Muscle of leg (tissue), 16 donors: ENCODE measurements at places on chromosomes 12 and 14. TPM values are rescaled to one million over a fixed set of nuclear protein-coding genes. Genes with fewer than 3 reads are reported as not detected.

Gene AMN
- total RNA-seq: 0.58 TPM

Gene ITGA7
- total RNA-seq: 255 TPM

Gene KRT82
- not detected for total RNA-seq

Gene KLHL33
- 1.1 TPM for total RNA-seq

Gene LYZ
- total RNA-seq: 11.3 TPM

DNA sequence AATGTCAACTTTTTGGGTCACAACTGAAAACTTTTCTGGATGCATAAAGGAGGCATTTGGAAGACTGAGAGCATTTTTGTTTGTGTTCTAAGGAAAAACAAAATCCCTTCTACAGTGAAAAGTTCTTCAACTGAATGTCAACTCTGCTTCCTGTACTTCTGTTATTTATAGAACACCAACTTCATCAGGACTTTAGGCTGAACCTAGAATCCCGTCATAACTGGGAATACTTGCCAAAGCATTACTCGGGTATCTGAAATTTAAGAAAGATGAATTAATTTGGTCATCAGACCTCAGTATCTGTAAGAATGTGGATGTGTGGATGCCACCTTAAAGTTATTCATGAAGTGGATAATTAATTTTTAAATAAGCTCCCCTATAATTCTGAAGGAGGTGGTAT is 73.2 kb downstream of the FERMT2 start:
- H3K4me3 ChIP-seq: no peak overlapping the region
- H3K36me3 ChIP-seq: peaks cover 42% of the 10 kb centered on the region
- no peaks in the 10 kb centered on the region for H3K27me3 ChIP-seq
- no peak overlapping the region for H3K27ac ChIP-seq

GRCh38 chr12:40331886-40332285 is 107.1 kb downstream of the LRRK2 start:
- H3K4me3 ChIP-seq: no peak overlapping the region
- no peak overlapping the region for H3K27ac ChIP-seq
- H3K27me3 ChIP-seq: no peaks in the 10 kb centered on the region
- no peaks in the 10 kb centered on the region for H3K4me1 ChIP-seq

- peak overlapping the region; percentile 98 for H3K27ac ChIP-seq
- H3K27me3 ChIP-seq: no peaks in the 10 kb centered on the region
- H3K4me1 ChIP-seq: no peaks in the 10 kb centered on the region
Measured at GRCh38 chr12:98644433-98644711, 216 bp downstream of the IKBIP start.

Gene GARIN6
- not detected for total RNA-seq

- H3K4me3 ChIP-seq: no peak overlapping the region
- H3K27ac ChIP-seq: no peak overlapping the region
- H3K27me3 ChIP-seq: no peaks in the 10 kb centered on the region
- no peak for DNase-seq
Measured at GRCh38 chr14:43591776-43592175, 915.3 kb downstream of the FSCB start.

- H3K4me1 ChIP-seq: peaks cover 5% of the 10 kb centered on the region
- H3K4me3 ChIP-seq: no peak overlapping the region
- peak; percentile 37 for DNase-seq
- no peak overlapping the region for H3K27ac ChIP-seq
Measured at GRCh38 chr12:117076410-117077372, 22.5 kb downstream of the TESC start.

GRCh38 chr12:67038486-67038885 is 230.7 kb upstream of the CAND1 start:
- no peak overlapping the region for H3K4me3 ChIP-seq
- DNase-seq: no peak
- no peaks in the 10 kb centered on the region for H3K4me1 ChIP-seq
- no peaks in the 10 kb centered on the region for H3K27me3 ChIP-seq

Gene ETV6
- 7.6 TPM for total RNA-seq

Gene SYCP3
- total RNA-seq: 0.13 TPM

Gene ACSS3
- 12.7 TPM for total RNA-seq

- peaks cover 16% of the 10 kb centered on the region for H3K4me1 ChIP-seq
- no peak for DNase-seq
- H3K36me3 ChIP-seq: peaks cover 18% of the 10 kb centered on the region
- H3K27me3 ChIP-seq: no peaks in the 10 kb centered on the region
Measured at GRCh38 chr14:93186956-93187355, 1.8 kb downstream of the LYSET start.

Gene GXYLT1
- 12.0 TPM for total RNA-seq

DNA sequence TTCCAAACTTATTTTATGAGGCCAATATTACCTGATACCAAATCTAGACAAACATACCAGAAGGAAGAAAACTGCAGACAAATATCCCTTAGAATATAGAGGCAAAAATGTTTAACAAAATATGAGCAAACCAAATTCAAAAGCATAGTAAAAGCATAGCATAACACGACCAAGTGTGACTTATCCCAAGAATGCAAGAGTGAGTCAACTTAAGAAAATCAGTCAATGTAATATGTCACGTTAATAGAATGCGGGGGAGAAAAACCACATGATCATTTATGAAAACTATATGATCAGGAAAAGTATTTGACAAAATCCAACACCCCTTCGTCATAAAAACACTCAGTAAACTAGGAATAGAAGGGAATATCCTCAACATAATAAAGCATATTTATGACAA is 217.3 kb downstream of the ADGRD1 start:
- no peaks in the 10 kb centered on the region for H3K36me3 ChIP-seq
- H3K27ac ChIP-seq: no peak overlapping the region

Gene ADCK1
- 2.8 TPM for total RNA-seq

GRCh38 chr14:105525861-105526775 is at the start of gene TMEM121:
Gene TMEM121, plus strand, starts transcription at chr14:105526583. Its CDS starts 2,252 bp downstream, at chr14:105528835.
- DNase-seq: peak; percentile 38
- H3K4me1 ChIP-seq: peaks cover 28% of the 10 kb centered on the region
- peaks cover 51% of the 10 kb centered on the region for H3K27me3 ChIP-seq
- H3K4me3 ChIP-seq: peak within 1 kb of the TSS; percentile 55
- H3K36me3 ChIP-seq: no peaks in the 10 kb centered on the region
- H3K27ac ChIP-seq: no peak within 1 kb of the TSS

DNA sequence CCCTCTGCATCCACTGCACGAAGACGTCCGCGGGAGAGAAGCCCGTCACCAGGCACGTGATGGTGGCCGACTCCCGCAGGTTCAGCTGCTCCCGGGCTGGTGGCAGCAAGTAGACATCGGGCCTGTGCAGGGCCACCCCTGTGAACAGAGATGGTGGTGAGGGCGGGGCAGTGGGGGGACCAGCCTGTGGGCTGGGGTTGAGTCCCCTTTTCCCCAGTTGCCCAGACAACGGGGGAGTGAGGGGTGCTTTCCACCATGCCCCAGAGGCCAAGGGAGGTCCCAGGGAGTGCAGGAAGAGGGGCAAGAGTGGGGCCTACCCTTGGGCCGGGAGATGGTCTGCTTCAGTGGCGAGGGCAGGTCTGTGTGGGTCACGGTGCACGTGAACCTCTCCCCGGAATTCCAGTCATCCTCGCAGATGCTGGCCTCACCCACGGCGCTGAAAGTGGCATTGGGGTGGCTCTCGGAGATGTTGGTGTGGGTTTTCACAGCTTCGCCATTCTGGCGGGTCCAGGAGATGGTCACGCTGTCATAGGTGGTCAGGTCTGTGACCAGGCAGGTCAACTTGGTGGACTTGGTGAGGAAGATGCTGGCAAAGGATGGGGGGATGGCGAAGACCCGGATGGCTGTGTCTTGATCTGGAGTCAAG is 328.3 kb downstream of the TMEM121 start:
- no peaks in the 10 kb centered on the region for H3K27me3 ChIP-seq

GRCh38 chr12:12016284-12017100 is 54.2 kb upstream of the BCL2L14 start:
- no peak overlapping the region for H3K4me3 ChIP-seq
- DNase-seq: peak; percentile 86
- H3K36me3 ChIP-seq: no peaks in the 10 kb centered on the region
- peak overlapping the region; percentile 62 for H3K27ac ChIP-seq
- no peaks in the 10 kb centered on the region for H3K27me3 ChIP-seq

DNA sequence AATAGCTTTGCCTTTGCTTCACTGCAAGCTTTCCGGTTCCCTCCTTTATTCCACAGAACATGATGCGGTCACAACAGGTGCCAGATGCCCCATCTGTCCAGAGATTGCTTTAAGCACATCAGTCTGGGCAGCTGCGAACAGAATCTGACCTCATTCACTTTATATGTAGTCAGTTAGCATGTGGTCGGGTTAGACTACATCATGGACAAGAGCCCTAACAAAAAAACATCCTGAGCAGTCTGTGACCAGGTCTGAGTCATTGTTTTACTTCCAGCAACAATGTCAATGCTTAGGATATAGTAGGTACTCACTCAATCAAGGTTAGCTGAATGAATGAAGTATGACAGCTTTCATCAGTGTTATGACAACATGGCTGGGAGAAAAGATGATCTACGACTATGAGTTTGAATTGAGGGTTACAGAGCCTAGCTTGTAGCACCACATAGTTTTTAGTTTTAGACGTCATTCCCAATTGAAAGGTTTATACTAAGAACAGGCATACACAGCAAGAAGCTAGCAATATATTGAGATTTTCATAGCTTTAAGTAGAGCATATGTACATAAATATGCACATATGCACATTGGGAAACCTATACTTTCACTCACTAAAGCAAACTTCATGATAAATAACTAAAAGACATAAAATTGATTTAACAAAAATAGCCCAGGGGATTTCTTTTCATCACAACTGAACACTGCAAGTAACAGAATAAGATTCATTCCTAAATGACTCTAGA is 64.2 kb upstream of the TMCC3 start:
- H3K4me3 ChIP-seq: no peak overlapping the region
- H3K36me3 ChIP-seq: no peaks in the 10 kb centered on the region
- H3K27ac ChIP-seq: peak overlapping the region; percentile 89
- peaks cover 24% of the 10 kb centered on the region for H3K4me1 ChIP-seq
- no peaks in the 10 kb centered on the region for H3K27me3 ChIP-seq

DNA sequence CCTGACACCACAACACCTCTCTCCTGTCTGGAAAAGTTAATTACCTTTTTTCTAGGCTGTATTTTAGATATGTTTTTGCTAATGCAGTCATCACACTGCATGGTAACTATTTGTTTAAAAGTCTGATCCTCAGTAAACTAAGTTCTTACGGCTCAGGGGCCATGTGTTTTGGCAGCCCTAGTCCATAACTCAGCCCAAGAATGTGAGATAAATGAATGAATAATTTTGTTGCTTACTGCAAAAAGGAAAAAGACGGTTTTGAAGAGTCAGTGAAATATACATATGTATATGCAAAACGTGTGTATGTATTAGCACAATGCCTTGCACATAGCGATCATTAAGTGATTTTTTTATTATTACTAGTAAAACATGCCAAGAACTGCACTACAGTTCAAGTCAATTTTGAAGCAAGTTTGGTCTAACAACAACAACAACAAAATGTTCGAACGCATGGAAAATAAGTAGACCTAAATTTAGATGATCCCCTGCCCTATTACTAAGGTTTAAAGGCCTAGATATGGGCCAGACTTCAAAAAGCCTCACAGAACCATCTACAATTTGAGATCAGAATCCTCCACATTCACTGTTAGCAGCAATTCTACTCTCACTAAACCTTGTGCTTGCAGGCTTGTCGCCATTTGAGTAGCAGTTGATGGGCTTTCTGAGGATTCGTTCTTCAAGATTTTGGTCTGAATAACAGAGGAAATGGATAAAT is 140.0 kb downstream of the NDUFA12 start:
- no peak overlapping the region for H3K4me3 ChIP-seq
- DNase-seq: peak; percentile 60
- H3K4me1 ChIP-seq: no peaks in the 10 kb centered on the region
- H3K36me3 ChIP-seq: no peaks in the 10 kb centered on the region
- H3K27ac ChIP-seq: no peak overlapping the region

DNA sequence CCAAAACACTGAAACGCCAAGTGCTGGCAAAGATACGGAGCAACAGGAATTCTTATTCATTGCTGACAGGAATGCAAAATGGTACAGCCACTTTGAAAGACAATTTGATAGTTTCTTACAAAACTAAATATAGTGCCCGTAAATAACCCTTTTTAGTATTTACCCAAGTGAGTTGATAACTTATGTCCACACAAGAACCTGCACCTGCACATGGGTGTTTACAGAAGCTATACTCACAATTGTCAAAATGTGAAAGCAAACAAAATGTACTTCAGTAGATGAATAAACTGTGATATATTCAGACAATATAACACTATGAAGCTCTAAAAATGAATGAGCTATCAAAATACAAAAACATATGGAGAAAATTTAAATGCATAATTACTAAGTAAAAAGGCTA is 86.6 kb downstream of the ATXN7L3B start:
- H3K4me3 ChIP-seq: no peak overlapping the region
- no peaks in the 10 kb centered on the region for H3K27me3 ChIP-seq
- H3K4me1 ChIP-seq: no peaks in the 10 kb centered on the region
- H3K36me3 ChIP-seq: no peaks in the 10 kb centered on the region
- no peak overlapping the region for H3K27ac ChIP-seq

Gene PTPN21
- total RNA-seq: 23.9 TPM

Gene TSPAN19
- 0.04 TPM for total RNA-seq

- H3K27me3 ChIP-seq: no peaks in the 10 kb centered on the region
- peak overlapping the region; percentile 37 for H3K4me3 ChIP-seq
- peaks cover 11% of the 10 kb centered on the region for H3K4me1 ChIP-seq
- peak overlapping the region; percentile 93 for H3K27ac ChIP-seq
Measured at GRCh38 chr12:91178139-91178561, 4.5 kb downstream of the DCN start.

GRCh38 chr14:81363746-81364378 is 36.3 kb downstream of the STON2 start:
- H3K4me3 ChIP-seq: no peak overlapping the region
- DNase-seq: peak; percentile 89
- peak overlapping the region; percentile 54 for H3K27ac ChIP-seq
- peaks cover 10% of the 10 kb centered on the region for H3K36me3 ChIP-seq
- peaks cover 2% of the 10 kb centered on the region for H3K27me3 ChIP-seq

DNA sequence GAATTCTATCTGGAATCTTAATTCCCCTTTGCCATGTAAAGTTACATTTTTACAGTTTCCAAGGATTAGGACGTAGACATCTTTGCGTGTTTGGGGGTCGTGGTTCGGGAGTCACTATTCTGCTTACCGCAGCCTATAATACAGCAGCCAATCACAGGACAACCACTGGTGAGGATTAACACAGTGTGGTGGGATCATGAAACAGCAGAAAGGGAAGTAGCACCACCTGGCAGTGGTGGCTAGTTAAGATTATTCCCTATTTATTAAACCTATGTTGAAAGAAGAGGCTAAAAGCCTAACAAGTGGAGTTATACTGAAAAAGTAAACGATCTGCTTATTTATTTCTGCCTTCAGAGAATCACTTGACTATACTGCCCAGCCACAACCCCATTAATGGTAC is 71.7 kb downstream of the IPO8 start:
- no peaks in the 10 kb centered on the region for H3K27me3 ChIP-seq
- no peak overlapping the region for H3K27ac ChIP-seq
- no peaks in the 10 kb centered on the region for H3K4me1 ChIP-seq
- H3K4me3 ChIP-seq: no peak overlapping the region

Gene SERPINA12
- not detected for total RNA-seq

Gene KRT75
- total RNA-seq: not detected

DNA sequence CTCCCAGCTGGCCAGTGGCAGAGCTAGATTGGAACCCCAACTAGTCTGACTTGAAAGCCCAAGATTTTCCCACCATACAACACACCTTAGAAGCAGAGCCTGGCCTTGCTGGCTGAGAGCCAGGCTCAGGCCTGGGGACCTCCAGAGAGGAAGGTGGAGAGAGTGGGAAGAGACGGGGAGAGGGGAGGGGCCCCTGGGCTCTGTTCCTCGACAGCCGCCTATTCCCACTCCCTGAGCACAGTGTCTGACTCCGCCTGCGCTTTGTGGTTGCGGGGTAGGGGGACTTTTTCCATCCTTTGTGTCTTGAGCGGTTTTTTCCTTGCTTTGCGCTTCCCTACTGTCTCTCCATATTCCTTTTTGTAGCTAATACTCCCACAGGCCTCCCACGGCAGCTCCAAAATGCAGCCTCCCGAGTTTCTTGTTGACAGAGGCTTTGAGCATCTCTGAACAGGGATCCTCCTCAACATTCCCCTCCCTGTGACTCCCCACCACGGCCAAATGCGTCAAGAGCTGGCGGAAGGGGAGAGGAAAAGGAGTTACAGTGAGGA is 4.0 kb upstream of the KCNH3 start:
- H3K4me1 ChIP-seq: peaks cover 15% of the 10 kb centered on the region
- H3K27me3 ChIP-seq: peaks cover 50% of the 10 kb centered on the region
- H3K36me3 ChIP-seq: no peaks in the 10 kb centered on the region
- DNase-seq: no peak
